Calu3 (cell line): ENCODE measurements at places on chromosomes 6 and 20. TPM values are rescaled to one million over a fixed set of nuclear protein-coding genes. Genes with fewer than 3 reads are reported as not detected.

NCOA7 gene
- 97.1 and 102 TPM in 2 replicates for total RNA-seq

RIPPLY2 gene
- total RNA-seq = 0.31 TPM in 1 of 2 replicates, not detected in the other

LY6G6C gene
- 1.0 TPM in 1 of 2 replicates, not detected in the other for total RNA-seq

TLDC2 gene
- total RNA-seq = 1.1 and 1.9 TPM in 2 replicates

GSTA1 gene
- total RNA-seq = 0.37 TPM in 1 of 2 replicates, not detected in the other

GNMT gene
- 0.45 TPM in 1 of 2 replicates, not detected in the other for total RNA-seq

CYP21A2 gene
- total RNA-seq = 0.76 and 0.78 TPM in 2 replicates

CTAGE9 gene
- total RNA-seq = not detected in 2 replicates

CCN6 gene
- not detected in 2 replicates for total RNA-seq

TBX18 gene
- total RNA-seq = 48.5 and 49.2 TPM in 2 replicates

BPIFA1 gene
- not detected in 2 replicates for total RNA-seq

C4B gene
- total RNA-seq = 7.8 and 13.4 TPM in 2 replicates
